Smooth muscle cell of the brain vasculature (primary cell): ENCODE measurements at places on chromosomes 11 and 22.

GRCh38 chr11:85828640-85828978, 17.7 kb upstream of the SYTL2 start:
- no peak for DNase-seq

- no peak for DNase-seq
Measured at GRCh38 chr11:132680584-132680983, 851.7 kb downstream of the OPCML start.

DNA sequence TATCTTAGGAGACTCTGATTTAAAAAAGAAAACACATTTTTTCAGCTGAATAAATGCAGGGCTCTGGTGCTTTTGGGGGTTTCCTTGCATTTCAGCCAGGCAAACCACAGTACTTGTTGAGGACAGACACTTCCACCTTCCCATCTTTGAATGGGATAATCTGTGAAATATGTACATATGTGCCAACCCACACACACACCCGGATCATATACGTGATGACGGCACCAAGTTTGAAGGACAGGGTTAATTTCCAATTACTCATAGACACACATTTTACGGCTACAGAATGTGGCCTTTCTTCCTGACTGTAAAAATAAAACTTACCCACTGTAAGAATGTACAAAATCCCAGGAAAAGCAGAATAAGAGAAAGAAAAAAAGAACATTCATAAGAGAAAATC, 104.4 kb downstream of the MPPED2 start:
- no peak for DNase-seq

- DNase-seq: no peak
Measured at GRCh38 chr11:116314006-116314405, 458.8 kb downstream of the BUD13 start.

DNA sequence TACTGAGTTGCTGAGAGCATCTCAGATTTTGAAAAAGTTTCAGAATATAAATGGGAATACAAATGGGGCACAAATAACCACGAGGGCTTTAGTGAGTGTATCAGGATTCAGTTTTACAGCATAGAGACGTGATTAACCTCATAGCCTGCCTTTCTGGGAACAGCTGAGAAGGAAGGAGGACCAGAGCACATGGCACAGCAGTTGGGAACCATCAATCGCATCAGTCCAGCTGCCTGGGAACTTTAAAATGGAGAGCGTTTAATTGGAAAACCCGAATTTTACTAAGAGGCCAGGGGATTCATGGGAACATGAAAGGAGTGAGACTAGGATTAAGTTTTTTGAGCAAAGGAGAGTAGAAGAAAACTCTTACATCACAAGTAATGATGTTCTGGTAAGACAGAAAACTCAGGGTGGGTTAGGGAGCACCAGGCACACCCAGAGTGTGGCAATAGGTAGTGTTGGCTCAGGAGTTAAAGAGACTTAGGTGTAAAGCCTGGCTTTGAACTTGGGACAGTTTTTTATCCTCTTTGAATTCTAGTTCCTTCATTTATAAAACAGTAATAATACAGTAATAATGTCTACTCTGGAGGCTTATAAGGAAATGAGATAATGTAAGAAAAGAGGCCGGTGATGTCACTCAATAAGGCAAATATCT, 40.2 kb downstream of the FZD4 start:
- DNase-seq: no peak

DNA sequence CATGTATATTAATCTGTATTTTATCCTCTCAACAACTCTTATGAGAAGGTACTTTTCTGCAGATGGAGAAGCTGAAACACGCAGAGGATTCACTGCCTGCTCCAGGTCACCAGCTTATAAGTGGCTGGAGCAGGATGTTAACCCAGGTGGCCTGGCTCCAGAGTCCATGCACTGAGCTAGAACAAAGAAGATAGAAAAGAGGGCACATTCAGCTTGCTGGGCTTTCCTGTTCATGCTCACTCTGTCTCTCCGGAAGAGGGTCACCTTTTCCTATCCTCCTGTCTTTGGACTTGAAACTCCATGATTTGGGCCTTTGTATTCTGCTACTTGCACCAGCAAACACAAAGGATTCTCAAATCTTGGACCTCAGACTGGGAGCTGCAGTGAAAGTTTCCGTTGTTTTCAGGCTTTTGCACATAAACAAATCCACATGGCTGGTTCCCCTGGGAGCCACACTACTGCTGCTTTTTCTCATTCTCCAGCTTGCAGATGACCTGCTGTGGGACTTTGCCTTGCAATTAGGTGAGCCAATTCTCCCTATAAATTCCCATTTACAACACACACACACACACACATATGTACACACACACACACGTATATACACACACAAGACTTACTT, 117.3 kb upstream of the GRK3 start:
- DNase-seq: no peak

- no peak for DNase-seq
Measured at GRCh38 chr11:62147545-62147944, 23.7 kb downstream of the INCENP start.

DNA sequence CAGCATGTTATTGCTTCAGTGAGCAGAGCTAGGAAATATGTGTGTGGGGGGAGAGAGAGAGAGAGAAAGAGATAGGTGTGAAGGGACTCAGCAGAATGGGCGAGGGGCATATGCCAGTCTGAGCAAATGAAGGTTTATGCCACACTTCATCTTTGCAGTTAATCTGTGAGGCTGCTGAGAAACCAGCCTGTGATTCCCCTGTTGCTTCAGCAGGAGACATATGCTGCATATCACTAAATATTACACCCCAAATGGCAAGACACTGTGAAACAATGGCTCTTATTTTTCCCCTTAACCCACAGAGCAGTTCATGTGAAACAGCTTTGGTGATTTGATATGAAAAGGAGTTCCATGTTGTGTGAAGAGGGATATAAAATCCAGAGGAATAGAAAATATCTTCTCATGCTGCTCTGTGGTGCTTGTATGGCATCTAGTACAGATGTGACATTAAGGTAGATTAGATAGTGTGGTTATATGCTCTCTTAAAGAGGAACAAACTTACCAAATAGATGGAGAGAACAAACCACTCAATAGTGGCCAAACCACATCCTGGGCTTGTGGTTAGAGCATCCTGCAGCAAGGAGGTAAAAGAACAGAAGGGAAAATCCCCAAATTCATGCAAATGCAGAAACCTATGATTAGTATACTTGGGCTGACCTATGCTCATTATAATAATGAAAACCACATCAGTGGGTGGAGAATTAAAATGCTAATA, 864.2 kb downstream of the FAM181B start:
- no peak for DNase-seq

DNA sequence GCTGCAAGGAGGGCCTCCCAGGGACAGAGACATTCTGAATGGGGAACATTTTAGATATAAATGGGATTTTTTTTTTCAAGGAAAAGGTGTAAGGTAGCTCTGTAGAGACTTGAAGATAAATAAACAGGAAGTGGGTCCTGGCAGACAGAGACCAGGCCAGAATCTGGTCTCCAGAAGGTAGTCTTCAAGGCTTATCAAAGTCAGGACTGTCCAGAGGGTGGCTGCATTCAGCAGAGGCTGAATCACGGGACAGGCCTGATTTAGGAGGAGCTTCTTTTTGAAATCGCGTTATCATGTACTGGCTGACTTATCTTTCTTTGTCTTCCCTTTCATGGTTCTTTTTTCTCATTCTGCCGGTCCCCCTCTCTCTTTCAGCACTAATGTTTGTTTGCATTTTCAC, 542.9 kb downstream of the NTM start:
- no peak for DNase-seq

DNA sequence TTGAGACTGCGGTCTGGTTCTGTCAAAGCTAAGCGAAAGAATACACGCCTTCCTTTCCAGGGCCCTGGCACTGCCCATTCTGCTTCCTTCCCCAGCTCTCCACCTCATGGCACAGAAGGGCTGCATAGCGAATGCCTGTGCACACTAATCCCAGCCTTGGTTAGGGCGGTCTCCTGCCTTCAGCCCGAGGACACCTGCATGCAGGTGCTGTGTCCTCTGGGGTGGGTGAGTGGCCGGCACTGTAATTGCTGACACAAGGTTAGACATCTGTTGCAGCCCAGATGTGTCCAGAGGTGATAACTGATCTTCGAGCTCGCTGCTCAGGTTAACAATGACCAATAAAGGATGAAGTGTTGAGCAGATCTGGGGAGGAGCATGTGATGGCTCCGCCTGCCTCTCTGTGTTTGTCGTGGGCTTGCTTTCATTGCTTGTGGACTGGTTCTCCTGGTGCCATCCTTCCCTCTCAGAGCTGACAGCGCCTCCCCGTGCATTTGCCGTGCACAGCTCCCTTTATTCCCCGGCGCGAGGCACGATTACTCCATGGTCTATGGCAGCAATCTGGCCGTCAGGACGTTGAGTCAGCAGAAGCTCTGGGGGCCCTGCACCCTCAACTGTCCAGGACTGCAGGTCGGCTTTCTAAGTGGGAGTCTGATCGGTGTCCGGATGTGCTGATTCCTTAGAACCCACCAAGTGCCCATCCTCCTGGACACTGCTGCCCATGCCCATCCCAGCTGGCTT, 1088.2 kb downstream of the BRD1 start:
- DNase-seq: no peak

DNA sequence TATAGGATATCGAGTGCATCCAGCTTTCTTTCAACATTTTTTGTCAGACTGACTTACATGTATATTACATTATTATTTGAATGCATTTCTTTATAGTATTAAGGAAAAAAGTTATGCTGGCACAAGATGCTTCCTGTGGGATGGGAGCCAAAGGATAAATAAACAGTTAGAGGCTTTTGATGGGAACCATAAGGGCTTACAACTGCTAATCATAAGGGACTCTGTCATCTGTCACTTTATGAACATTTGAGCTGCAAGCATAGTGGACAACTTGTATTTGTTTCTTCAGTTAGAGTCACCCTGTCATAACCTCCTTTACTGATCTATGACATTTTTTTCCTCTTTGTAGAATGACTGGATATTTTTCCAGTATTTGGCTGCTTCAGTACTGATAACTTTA, 132.4 kb upstream of the CHORDC1 start:
- DNase-seq: no peak

DNA sequence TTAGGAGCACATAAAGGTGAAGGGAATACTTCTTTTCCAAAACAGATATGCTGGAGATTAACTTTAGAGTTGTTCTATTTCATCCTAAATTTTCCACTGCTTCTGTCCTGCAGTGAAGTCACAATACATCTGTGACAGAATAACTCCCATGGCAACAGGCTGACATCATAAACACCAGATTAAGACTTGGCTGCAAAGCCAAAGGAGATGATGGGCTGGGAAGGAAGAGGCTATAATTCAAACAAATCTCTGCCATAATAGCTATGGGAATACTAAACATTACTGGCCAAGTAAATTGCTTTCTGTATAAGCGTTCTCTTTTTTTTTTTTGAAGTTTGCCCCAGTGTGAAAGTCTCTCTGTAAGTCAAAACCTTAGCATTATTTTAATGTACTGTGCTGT, 107.7 kb downstream of the CADM1 start:
- DNase-seq: no peak
